ENCODE measurements at places on chromosomes 16 and 17. TPM values are rescaled to one million over a fixed set of nuclear protein-coding genes. Genes with fewer than 3 reads are reported as not detected.

DNA sequence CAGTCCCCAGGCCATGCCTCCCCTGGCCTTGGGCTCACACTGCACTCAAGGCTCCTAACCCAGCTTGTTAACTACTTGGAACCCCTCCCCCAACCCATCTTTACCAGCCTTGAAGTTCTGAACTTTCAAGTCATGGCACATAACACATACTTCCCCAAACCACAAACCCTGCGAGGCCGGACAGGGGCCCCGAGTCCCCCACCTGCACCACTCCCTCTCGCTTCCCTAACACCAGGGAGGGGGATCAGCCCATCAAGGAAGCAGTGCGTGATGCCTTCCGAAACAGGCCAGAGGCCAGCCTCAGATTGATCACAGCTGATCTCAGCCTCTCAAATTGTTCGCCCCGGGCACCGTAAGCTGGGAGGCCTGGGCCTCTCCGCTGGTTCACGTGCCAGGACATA is 3.0 kb upstream of the NLRC3 start:
- DNase-seq = no peak

DNA sequence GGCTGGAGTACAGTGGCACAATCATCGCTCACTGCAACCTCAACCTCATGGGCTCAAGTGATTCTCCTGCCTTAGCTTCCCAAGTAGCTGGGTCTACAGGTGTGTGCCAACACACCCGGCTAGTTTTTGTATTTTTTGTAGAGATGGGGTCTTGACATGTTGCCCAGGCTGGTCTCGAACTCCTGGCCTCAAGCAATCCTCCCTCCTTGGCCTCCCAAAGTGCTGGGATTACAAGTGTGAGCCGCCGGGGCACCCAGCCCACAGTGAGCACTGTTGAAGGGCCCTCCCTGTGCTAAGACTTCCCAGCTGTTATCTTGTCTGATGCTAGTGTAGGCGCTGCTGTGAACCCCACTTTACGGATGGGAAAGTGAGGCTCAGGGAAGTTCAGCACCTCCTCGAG is 8.0 kb downstream of the CASKIN1 start:
- no peak for DNase-seq

GRCh38 chr17:75773808-75774470 is 8.9 kb upstream of the GALK1 start:
- DNase-seq = no peak

GRCh38 chr16:67897231-67897630 is 4.2 kb downstream of the PSKH1 start:
- DNase-seq = no peak

DNA sequence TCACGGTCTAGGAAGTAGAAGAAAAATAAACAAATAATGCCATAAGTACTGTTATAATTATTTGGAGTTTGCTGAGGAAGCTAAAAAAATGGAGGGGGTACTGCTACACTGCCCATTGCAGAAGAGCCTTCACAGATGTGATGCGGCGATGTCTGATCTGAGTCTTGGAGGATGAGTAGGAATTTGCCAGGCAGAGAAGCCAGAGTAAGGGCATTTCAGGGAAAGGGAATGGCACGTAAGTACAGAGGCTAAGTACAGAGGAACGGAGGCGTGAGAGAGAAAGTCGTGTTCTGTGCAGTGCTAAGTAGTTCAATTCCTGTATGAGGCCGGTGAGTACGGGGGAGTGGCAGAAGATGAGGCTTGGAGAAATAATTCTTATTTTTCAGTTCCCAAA is 741 bp upstream of the GRB2 start:
- no peak for DNase-seq

DNA sequence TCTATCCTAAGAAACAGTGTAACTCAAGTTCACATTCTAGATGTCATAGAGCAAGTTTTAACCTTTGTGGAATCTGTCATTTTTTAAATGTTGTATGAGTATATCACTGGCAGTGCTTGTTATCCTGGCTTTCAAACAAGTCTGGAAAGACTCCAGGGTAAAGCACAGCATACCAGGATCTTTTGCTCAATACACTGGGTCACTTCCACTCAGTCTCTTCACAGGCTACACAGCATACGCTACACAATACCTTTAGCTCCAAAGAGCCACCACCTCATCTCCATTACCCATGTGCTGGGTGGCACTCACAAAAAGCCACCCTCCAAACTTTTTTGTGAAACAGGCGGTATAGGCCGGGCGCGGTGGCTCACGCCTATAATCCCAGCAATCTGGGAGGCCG is 69.5 kb downstream of the PARN start:
- no peak for DNase-seq

GRCh38 chr17:31690151-31690551 is 168.9 kb downstream of the COPRS start:
- no peak for DNase-seq

- DNase-seq = no peak
Measured at GRCh38 chr16:48361540-48362144, 23.6 kb downstream of the SIAH1 start.

CTRL gene
- 2.2 TPM for total RNA-seq

PRR11 gene
- total RNA-seq = 21.2 TPM

HBA2 gene
- total RNA-seq = not detected

MTMR4 gene
- 91.9 TPM for total RNA-seq

GRCh38 chr16:28897826-28898225 is 19.5 kb downstream of the ATP2A1 start:
- no peak for DNase-seq

Data from progenitor cell of endocrine pancreas (in vitro differentiated cells).